ENCODE measurements at places on chromosomes 7 and 10.

GRCh38 chr10:57605948-57606485 is 661.7 kb downstream of the IPMK start:
- DNase-seq, result no peak

DNA sequence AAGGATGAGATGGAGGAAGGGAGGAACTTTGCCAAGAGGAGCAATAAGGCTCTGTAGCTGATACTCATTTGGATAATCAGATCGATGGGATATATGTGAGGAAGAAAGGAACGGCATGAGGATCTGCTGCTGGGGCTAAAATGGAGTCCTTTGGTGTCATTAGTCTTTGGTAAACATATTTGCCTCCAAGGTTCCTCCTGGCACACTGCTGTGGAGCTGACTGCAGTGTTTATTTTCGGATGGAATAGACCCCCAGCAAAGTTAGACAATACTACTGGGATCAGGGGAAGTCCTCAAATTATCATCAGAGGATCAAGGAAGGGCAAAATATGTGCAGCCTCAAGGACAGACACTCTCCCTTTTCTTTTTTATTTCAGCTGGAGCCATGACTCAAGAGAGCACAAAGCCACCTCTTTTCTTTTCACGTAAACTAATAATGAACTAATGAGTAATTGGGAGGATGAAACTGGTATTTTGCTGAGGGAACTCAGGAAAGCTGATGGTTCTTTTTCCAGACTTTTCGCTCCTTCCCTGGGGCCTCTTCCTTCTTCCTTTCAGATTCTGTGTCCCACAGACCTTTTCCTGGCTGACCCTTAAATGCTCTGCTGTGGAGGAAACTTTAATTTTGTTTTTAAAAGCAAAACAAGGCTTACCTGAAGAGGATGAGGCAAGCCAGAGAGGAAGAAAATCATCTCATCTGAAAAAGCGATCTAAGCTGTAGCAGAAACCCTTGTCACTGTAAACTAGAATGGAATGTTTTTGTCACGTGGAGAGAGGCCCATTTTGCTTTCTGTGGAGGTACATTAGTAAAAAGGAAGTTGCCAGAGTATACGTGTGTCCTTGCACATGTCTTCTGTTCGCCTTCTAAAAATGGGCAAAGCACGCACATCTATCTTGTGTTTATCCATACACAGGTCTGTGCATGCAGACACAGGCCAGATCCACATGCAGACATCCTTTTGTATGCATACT is 33.3 kb downstream of the LRMDA start:
- DNase-seq, result no peak

- no peak for DNase-seq
These were observed 428.2 kb downstream of the THSD7A start for GRCh38 chr7:11403781-11404180.

- no peak for DNase-seq
These were observed 61.2 kb downstream of the PRKCQ start for GRCh38 chr10:6518791-6519429.

- no peak for DNase-seq
These were observed 2.2 kb downstream of the IRF5 start for GRCh38 chr7:128939861-128940410.

GRCh38 chr10:101848894-101849351 is 5.3 kb upstream of the KCNIP2 start:
- no peak for DNase-seq

DNA sequence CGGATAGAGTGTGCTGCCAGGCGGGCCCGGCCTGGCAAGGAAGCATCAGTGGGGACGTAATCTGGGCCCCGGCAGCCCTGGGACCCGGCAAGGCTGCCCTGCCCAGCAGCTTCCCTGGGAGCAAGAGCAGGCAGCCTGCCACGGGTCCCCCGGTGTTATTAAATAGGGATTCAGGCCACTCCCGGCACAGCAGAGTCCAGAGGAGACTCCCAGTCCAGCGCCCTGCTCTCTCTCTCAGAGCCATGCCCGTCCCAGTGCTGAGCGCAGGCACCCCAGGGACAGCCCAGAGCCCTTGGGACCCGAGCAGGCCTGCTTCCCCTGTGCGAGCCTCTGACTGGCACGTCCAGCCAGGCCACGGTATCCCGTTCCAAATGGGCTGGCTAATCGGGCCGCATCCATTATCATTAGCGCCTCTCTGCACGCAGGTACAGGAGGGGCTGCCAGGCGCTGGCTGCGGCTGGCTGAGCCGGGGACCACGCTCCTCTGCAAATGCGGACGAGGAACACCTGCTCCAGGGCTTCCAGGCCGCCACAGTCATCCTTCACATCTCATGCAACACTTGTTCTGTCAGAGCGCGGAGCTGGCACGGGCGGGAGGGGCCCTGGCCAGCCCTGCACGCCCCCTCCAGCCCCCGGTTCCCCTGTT is 344.2 kb upstream of the MKI67 start:
- DNase-seq, result no peak

DNA sequence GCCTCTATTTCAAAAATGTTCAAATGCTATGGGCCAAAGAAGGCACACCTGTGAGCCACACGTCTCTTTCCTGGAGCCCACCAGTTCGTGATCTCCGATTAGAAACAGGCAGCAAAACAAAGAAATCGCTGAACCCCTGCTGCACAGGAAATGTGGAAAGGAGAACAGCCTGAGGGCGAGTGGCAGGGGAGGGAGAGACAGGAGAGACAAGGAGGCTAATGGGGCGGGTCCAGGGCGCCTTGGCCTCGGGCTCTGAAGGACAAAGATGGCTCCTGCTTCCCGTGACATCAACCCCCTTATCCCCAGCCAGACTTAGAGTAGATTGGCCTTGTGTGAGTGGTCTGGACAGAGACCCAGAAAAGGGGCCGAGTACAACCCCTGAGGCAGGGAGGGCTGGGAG is 62.4 kb upstream of the DOCK1 start:
- no peak for DNase-seq

- no peak for DNase-seq
These were observed 11.8 kb downstream of the TOMM7 start for GRCh38 chr7:22810843-22811242.

- DNase-seq, result peak; percentile 79
These were observed 166.9 kb downstream of the GLI3 start for GRCh38 chr7:42070068-42070467.

DNA sequence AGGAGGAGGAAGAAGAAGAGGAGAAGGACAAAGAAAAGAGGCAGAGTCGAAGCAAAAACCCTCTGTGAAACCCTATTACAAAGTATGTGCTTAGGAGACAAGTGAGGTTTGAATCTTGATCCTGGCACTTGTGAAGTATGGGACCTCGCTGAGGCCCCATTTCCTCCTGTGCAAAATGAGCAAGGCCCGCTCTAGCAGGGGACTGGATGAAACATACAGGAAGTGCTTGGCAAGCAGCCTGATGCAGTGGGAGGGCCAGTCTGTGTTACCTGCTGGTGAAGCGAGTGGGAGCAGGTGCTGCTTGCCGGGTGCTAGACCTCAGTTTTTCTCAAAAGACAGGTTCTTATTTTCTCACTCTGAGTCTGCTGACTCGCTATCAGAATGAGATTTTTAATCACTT is 150.4 kb downstream of the JCAD start:
- DNase-seq, result no peak

DNA sequence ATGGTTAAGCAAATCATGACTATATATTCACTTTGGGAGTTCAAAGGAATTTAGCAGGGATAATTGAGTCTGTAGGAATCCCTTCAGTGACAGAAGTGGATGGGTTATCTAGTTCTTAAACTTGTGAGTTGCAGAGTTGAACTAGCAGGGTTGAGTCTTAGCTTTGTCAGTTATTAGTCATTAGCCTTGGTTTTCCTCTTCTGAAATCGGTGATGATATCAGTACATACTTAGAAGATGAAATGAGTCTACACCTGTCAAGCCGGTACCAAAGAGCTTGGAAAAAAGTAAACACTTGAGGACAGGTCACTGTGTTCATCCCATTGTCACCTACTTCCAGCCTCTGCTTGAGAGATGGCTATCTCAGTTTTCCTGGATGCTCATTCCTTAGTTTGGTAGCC is 73.5 kb downstream of the BUB3 start:
- no peak for DNase-seq

DNA sequence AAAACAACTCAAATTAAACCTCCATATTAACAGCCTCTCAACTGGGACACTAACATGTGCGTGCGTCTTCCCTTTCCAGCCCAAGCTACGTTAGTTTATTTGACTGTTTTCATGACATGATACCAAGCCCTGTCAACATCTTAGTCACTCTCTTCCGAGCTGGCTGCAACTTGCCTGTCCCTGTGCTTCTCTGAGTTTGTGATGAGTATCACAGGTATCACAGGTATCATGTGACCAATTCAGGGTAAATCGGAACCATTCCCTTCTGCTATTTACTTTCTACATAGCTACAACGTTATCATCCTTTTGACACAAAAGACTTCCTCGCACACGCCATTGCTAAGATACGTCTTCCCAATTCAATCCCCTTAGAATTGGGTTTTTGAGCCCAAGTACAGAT is 70.2 kb downstream of the CAV1 start:
- DNase-seq, result no peak

GRCh38 chr10:11679946-11680345 is 62.2 kb upstream of the ECHDC3 start:
- no peak for DNase-seq

GRCh38 chr10:28266449-28267224 is 36.2 kb downstream of the MPP7 start:
- DNase-seq, result no peak

GRCh38 chr7:118186501-118186900 is 2.5 kb downstream of the LSM8 start:
- DNase-seq, result no peak

- DNase-seq, result no peak
These were observed 120.1 kb upstream of the AGK start for GRCh38 chr7:141431140-141431479.

DNA sequence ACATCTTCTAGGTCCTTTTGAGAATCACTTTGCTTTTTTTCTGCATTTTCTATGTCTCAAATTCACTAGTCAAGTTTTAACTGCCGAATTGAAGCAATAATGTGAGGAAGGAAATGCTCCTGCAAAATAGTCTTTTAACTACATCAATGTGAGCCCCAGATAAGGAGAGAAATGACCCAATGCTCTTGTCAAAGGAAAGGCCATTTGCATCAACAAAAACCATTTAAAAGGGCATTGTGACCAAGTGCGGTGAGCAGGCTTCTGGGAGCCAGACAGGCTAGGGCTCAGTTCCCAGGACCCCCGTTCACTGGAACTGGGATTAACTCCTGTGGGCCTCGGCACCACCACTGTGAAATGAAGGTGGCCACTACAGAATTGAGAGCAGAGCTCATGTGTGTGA is 127.9 kb upstream of the EEPD1 start:
- DNase-seq, result no peak

- DNase-seq, result no peak
These were observed 36.0 kb downstream of the ABCA13 start for GRCh38 chr7:48207155-48207675.

DNA sequence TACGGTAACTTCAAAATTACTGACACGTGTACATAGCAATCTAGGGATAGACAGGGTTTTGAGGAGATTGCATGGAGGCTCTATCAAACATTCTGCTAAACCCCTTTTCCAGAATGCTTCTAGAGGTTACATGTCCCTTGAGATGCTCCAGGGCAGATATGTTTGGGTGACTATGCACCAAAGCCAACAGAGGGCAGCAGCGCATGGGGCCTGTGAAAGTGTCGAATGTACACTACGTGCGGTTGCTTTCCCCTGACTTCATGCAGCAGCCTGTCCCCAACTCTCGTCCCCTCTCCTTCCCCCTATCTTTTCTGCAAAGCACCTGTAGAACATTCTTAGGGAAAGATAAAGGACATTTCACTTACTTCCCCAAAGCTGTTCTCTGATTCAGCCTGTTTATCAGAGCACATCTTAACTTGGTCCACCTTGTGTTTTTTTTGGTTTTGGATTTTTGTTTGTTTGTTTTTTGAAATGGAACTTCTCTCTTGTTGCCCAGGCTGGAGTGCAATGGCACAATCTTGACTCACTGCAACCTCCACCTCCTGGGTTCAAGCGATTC is 90.2 kb downstream of the UBE3C start:
- peak; percentile 10 for DNase-seq

DNA sequence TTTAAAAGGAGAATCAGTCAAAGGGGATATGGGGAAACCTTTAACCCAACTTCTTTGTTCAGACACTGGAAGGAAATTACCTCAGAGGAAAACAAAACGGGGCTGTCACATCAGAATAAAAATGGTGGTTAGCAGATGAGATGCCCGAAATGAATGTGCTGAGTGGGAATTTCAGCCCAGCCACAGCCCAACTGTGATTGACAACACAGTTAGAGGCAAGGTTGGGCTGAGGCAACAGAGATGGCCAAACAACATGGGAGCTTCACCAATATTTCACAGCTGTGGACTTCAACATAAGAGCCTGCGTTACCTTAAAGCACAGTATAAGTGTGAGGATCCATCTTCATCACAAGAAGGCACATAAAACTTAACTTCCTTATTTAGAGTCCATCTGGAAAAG is 133.5 kb upstream of the PTPRZ1 start:
- no peak for DNase-seq

DNA sequence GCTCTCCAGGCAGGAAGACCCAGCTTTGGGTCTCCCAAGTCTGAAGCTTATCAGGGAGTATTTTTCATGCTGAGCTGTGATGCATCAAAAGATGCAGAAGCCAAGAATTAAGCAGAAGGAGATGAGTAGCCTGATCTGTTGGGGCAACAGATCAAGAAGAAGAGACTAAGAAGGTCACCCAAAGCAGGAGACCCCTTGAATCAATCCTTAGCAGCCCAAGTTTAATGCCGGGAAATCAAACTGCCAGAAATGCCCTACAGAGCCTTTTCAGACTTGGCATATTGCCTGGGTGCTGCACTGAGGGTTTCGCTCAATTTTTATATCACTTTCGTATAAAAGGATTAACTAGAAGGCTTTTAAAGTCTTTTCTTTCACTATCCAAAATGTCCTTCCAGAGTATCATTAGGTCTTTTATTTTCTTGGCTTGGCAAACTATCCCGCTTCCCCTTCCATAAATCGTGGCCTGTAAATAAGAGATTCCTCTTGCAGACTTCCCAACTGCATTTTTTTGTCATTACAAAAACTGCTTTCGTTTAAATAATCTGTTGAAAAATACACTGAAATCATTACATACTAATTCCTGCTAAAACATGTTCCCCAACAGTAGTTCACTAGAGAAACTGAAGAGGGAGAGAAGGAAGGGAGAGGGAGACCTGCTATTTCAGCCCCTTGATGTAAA is 49.0 kb upstream of the STK17A start:
- DNase-seq, result peak; percentile 9

DNA sequence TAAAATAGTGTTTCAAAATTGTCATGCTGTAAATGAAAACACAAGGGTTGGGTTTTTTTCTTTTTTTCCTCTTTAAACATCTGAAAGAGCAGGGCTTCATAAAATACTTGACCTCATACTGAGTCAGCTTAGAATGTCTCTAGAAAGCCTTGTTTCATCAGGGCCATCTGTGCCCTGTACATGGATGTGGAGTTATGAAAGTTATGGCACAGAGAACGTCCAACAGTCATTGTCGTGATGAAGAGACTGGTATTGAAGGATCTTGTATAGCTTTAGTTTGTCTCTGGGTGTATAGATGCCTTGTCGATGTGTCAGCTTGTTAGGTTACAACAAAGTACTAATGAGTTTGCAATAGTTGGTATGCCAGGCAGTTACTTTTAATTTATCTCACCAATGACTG is 127.3 kb downstream of the FAM204A start:
- no peak for DNase-seq
